ENCODE measurements at places on chromosomes 5 and 9.

DNA sequence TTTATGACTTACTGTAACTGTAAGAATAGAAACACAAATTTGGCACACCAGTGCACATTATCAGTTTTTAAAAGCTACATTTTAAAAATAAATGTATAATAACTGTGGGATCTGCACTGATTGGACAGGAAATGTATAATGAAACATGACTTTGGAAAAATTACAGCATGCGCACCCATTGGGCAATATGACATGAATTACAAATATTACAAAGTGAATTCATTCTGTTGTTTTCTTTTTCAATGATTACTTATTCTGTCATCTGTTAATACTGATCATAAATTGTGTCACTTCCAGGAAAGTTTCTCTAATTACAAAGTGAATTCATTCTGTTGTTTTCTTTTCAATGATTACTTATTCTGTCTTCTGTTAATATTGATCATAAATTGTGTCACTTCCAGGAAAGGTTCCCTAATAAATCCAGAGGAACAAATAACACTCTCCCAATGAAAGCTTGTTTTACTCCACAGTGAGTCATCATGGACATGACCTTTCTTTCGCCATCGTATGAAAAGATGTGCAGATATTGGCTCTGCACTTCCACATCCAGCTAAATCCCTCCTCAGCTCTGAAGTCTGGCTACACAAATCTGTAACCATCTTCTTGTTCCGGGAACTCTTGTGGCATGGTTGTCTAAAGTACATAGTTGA lies 297.0 kb upstream of the HAPLN1 start:
- no peak for DNase-seq

DNA sequence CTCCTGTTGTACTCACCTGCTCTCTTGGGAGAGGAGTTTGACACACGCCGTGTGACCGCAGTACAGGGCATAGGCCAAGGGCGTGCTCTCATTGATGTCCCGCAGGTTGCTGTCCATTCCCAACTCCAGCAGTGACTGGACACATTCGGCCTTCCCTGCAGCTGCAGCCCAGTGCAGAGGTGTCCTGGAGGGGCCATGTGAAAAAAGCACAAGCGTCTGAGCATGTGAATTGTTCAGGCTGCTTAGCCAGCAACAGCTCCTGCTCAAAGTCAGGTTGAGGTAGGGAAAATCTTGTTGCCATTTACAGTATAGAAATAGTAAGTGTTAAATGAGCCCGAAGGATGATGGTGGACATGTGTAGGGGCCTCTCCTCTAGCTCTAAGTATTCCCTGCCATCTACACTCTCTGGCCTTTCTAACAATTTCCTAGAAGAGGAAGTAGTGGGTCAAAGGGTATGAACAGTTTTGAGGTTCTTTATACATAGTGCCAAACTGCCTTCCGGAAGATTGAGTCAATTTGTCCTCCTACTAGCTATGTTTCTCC lies 116.5 kb downstream of the ANKRD55 start:
- no peak for DNase-seq

DNA sequence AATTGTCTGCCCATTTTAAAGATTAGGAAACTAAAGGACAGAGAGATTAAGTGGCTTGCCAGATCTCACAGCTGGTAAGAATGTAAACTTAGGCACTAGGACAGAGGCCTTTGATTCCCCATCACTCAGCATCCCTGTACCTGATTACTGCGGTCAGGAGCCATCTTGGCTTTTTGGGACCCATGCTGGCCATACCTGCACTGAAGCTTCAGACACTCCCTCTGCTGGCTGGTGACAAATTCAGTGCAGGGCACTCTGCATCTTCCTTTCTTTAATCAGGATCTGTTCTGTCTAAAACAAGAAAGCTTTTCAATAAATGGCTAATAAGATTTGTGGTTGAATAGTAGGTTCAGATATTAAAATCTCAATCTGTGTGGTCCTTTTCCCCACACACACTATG lies 215.5 kb upstream of the RORB start:
- DNase-seq, result no peak

DNA sequence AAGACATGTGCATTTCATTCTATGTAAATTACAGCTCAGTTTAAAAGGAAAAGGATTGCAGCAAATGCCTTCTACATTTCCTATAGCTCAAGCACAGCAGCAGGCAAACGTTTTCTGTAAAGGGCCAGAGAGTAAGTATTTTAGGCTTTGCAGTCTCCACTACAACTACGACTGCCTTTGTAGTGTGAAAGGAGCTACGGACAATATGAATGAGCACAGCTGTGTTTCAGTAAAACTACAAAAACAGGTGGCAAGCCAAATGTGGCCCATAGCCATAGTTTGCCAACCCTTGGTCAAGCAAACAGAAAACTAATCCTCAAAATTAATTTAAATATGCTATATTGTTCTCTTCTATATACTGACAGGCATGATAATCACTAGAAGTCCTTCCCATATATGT lies 7.2 kb downstream of the PTBP3 start:
- no peak for DNase-seq

GRCh38 chr5:58703925-58704555 lies 121.2 kb downstream of the RAB3C start:
- DNase-seq, result no peak

DNA sequence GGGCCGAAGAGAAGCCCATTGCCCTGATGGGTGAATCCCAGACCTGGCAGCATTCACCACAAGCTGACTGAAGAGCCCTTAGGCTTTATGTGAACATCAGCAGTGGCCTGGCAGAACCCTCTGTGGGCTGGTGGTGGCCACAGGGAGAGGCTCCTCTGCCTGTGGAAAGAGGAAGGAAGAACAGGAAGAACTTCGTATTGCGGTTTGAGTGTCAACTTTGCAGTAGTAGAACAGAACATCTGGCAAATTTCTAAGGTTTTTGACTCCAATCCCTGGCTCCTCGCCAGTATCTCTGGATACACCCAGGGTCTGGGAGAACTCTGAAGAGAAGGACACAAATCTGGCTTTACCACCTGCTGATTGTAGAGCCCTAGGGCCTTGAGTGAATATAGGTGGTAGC lies 356.4 kb upstream of the GRAMD2B start:
- DNase-seq, result no peak

DNA sequence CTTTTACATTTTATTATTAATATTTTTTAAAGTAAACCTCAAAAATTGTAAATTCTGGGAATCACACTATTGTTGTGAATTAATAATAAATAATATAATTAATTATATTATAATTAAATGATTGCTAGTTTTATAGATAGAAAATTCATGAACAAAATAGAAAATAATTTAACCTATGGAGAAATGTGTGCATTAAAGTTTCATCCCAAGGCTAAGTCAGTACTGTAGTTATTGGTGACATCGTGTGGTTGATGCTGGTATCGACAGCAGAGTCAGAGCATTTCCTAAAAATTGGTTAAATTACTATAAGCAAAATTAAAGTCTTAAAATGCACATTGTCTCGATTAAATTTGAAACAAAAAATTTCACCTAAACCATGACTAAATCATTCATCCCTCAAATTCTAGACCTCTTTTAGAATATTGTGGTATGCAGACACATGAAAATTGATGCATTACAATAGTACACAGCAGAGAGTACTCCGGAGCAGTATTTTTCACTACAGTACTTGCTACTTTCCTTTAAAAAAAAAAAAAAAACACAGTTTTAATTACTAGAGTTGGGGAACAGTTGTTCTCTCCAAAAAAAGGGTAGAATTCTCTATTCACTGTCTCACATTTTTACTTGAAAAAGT lies 73.9 kb downstream of the RORB start:
- DNase-seq, result no peak

GRCh38 chr5:96817506-96817905 lies 9.8 kb upstream of the ERAP1 start:
- DNase-seq, result no peak

GRCh38 chr5:6376974-6377520 lies 1.3 kb downstream of the MED10 start:
- DNase-seq, result no peak

DNA sequence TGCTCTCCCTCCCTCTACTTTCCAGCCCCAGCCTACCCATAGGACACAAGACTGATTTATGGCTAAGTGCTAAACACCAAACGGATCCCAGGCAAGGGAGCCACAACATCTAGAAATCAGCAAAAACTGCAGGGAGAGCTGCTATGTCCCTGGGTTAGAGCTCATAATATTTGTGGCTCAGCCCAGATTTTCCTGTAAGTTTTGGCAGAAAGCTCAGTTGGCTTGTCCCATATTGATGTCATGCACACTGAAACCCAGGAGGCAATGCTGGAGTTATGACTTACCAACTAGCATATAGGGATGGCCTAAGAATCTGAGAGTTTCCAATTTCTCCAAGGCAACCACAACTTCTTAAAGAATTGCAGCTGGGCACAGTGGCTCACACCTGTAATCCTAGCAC lies 44.7 kb upstream of the MYOT start:
- DNase-seq, result no peak

GRCh38 chr9:24342457-24342856 lies 203.2 kb downstream of the IZUMO3 start:
- no peak for DNase-seq

GRCh38 chr9:105114964-105115728 lies 129.3 kb upstream of the SLC44A1 start:
- DNase-seq, result no peak

DNA sequence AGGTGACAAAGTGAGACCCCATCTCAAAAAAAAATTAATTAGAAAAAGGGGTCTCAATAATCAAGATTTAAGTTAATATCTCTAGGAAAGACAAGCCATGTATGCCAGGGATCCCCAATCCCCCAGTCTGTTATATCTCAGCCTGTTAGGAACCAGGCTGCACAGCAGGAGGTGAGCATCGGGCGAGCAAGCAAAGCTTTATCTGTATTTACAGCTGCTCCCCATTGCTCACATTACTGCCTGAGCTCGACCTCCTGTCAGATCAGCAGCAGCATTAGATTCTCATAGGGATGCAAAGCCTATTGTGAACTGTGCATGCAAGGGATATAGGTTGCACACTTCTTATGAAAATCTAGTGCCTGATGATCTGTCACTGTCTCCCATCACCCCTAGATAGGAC lies 116.8 kb downstream of the TARS1 start:
- DNase-seq, result no peak

GRCh38 chr5:109998726-109999125 lies 309.0 kb downstream of the MAN2A1 start:
- no peak for DNase-seq

- DNase-seq, result no peak
Observed at GRCh38 chr9:120612218-120612617, 32.3 kb upstream of the CDK5RAP2 start.

- DNase-seq, result no peak
Observed at GRCh38 chr5:57360871-57361270, 121.7 kb downstream of the ACTBL2 start.

DNA sequence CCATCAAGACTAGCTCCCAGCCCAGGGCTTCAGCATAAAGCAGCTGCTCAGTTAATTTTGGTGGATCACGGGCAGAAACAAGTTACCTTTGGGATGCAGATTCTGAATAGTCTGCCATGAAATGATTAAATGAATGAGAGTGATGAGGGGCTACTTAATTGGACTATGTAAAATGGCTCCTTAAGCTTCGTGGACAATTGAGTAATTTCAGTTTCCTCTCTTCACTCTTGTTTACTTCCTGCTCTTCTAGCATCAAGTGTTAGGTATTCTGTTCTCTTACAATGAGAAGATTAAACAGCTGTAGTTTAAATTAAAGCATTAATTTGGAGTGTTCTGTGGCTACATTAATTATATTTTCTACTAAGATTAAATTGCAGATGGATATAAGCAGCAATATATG lies 28.1 kb downstream of the PIK3R1 start:
- DNase-seq, result no peak

- DNase-seq, result no peak
Observed at GRCh38 chr5:61357745-61358144, 25.7 kb downstream of the ZSWIM6 start.

All from ecto neural progenitor cell (in vitro differentiated cells).